ENCODE measurements at places on chromosomes 4 and X. TPM values are rescaled to one million over a fixed set of nuclear protein-coding genes. Genes with fewer than 3 reads are reported as not detected.

DNA sequence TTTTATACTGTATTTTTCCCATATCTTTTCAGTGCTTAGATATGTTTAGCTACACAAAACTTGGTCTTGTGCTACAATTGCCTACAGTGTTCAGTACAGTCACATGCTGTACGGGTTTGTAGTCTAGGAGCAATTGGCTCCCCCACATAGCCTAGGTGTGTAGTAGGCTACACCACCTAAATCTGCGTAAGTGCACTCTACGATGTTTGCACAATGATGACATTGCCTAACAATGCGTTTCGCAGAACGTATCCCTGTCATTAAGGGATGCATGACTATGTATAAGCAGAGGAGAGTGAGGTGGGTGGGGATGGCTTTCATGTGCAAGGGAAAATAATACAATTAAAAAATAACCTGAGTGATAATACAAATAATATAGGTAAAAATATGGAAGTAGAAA lies 131.4 kb downstream of the GBA3 start:
- no peak for DNase-seq
- no peaks in the 10 kb centered on the region for H3K4me1 ChIP-seq
- H3K27ac ChIP-seq: no peak overlapping the region
- H3K36me3 ChIP-seq: no peaks in the 10 kb centered on the region

GRCh38 chr4:133263104-133263503 lies 114.0 kb downstream of the PCDH10 start:
- no peaks in the 10 kb centered on the region for H3K4me1 ChIP-seq
- H3K36me3 ChIP-seq: no peaks in the 10 kb centered on the region
- H3K27ac ChIP-seq: no peak overlapping the region
- H3K4me3 ChIP-seq: no peak overlapping the region
- H3K27me3 ChIP-seq: peaks cover 2% of the 10 kb centered on the region

GRCh38 chrX:54045563-54046228 lies 1.4 kb upstream of the PHF8 start:
- peak overlapping the region; percentile 99 for H3K27ac ChIP-seq
- peak overlapping the region; percentile 93 for H3K4me3 ChIP-seq
- no peaks in the 10 kb centered on the region for H3K36me3 ChIP-seq
- H3K4me1 ChIP-seq: peaks cover 19% of the 10 kb centered on the region

GRCh38 chr4:117796677-117797076 lies 237.6 kb upstream of the NDST3 start:
- DNase-seq: no peak
- no peaks in the 10 kb centered on the region for H3K4me1 ChIP-seq
- H3K27me3 ChIP-seq: no peaks in the 10 kb centered on the region
- H3K4me3 ChIP-seq: no peak overlapping the region
- no peaks in the 10 kb centered on the region for H3K36me3 ChIP-seq

DNA sequence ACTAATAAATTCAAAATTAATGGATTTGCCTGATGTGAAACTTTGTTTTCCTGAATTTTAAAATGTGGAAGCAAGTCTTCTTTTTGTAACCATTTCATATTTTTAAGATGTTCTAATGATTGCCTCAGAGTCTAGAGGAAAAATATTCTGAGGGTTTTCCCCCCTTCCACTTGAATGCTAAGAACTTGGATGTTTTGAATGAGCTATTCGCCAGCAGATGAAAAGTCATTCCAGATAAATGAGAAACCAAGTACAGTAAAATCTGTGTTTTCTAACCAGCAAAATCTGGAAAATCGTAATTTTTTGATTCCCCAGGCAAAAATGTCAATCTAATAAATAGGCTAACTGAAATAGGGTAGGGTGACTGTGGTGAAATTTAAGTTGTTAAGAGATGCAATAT lies 45.6 kb downstream of the SLIT2 start:
- H3K27ac ChIP-seq: no peak overlapping the region
- H3K4me1 ChIP-seq: no peaks in the 10 kb centered on the region
- no peak for DNase-seq

DNA sequence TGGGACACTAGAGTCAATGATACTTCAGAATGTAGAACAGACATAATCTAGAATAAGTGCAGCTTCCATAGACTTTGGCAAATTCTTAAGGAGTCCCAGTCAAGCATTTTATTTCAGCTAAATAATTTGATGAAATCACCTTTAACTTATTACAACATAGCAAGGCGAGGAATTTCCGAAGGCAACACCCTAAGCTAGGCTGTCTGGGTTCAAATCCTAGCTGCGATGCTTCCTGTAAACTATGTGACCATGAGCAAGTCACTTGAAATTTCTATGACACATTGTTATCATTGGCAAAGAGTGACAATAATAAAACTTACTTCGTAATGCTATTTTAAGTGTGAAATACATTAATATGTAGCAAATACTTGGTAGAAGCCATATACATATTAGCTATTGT lies 679.1 kb downstream of the DMD start:
- peaks cover 4% of the 10 kb centered on the region for H3K27me3 ChIP-seq
- no peak overlapping the region for H3K27ac ChIP-seq
- no peaks in the 10 kb centered on the region for H3K4me1 ChIP-seq
- no peak for DNase-seq

- DNase-seq: no peak
- no peak overlapping the region for H3K4me3 ChIP-seq
- peaks cover 5% of the 10 kb centered on the region for H3K27me3 ChIP-seq
- peaks cover 1% of the 10 kb centered on the region for H3K36me3 ChIP-seq
- no peak overlapping the region for H3K27ac ChIP-seq
Measured at GRCh38 chr4:26713563-26714151, 129.8 kb downstream of the TBC1D19 start.

GRCh38 chrX:148629434-148629833 lies 129.0 kb downstream of the AFF2 start:
- H3K4me1 ChIP-seq: no peaks in the 10 kb centered on the region
- H3K27ac ChIP-seq: no peak overlapping the region
- H3K27me3 ChIP-seq: peaks cover 2% of the 10 kb centered on the region
- no peaks in the 10 kb centered on the region for H3K36me3 ChIP-seq
- no peak for DNase-seq
- H3K4me3 ChIP-seq: no peak overlapping the region

DNA sequence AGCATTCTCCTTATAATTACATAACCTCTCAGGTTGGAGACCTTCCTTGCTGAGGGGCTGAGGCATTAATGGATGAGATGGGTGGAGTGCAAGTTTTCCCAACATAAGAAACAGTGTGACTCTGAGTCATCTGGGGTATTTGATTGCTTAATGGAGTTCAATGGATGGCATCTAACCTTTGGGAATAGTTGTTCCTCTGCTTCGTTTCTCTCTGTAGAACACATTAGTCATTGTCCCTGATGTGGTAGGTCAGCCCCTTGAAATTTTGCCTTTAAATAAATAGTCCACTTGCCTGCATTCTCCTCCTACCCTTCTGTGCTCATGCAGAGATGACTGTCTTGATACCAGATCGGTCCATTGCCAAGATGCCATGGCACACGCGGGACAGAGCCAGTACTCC lies 38.6 kb downstream of the SLITRK2 start:
- no peak overlapping the region for H3K4me3 ChIP-seq
- no peaks in the 10 kb centered on the region for H3K4me1 ChIP-seq
- H3K36me3 ChIP-seq: no peaks in the 10 kb centered on the region
- DNase-seq: no peak
- H3K27ac ChIP-seq: no peak overlapping the region
- H3K27me3 ChIP-seq: no peaks in the 10 kb centered on the region

DNA sequence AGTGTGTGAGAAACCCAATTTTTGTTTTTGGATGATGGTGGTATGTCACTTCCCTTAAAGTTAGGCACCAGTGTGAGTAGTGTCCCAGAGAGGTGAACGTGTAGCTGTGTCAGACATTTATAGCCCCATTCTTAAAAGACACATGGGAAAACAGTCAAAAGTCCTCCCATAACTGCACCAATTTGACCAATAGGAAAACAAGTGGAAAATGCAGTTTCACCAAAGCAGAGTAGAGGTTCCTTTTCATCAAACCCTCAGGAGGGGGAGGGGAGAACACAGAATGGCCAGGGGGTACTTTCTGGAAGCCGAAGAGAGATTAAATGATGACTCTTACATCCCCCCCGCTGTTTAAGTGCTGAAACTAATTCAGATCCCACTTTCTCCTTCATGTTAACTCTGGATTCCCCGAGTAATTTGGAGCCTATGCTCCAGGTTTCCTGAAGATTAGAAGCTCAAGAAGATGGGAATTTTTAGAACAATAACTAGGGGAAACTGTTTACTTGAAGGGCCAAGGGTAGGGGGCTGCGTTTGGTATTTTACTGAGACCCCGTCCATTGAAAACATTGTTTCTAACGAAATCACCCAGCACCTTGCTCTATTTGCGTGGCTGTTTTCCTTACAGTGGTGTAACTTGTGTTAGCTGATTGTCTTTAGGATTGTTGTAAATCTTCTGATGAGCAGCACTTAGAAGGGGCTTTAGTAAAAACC lies 2.1 kb upstream of the LEF1 start:
- H3K27me3 ChIP-seq: peaks cover 40% of the 10 kb centered on the region
- H3K36me3 ChIP-seq: no peaks in the 10 kb centered on the region
- DNase-seq: no peak
- H3K4me3 ChIP-seq: peak overlapping the region; percentile 78
- no peak overlapping the region for H3K27ac ChIP-seq

DNA sequence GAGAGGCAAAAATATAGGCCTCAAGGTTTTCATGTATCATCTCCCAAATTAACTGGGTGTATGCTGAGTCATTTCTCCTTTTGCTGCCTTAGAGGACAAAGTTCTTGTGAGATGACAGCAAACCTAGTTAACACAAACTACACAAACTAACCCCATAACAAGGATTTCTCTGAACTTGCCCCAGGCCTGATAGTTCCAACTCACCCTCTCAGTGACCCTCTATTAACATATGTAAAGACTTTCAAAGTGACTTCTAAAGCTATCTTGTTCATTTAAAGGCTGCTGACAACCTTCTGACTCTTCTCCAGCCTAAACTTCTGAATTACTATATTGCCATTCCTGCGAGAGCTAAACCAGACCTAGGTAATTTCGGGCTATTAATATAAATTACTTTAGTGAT lies 43.2 kb upstream of the CCDC149 start:
- DNase-seq: no peak
- no peaks in the 10 kb centered on the region for H3K36me3 ChIP-seq
- no peak overlapping the region for H3K27ac ChIP-seq
- H3K4me3 ChIP-seq: no peak overlapping the region

DNA sequence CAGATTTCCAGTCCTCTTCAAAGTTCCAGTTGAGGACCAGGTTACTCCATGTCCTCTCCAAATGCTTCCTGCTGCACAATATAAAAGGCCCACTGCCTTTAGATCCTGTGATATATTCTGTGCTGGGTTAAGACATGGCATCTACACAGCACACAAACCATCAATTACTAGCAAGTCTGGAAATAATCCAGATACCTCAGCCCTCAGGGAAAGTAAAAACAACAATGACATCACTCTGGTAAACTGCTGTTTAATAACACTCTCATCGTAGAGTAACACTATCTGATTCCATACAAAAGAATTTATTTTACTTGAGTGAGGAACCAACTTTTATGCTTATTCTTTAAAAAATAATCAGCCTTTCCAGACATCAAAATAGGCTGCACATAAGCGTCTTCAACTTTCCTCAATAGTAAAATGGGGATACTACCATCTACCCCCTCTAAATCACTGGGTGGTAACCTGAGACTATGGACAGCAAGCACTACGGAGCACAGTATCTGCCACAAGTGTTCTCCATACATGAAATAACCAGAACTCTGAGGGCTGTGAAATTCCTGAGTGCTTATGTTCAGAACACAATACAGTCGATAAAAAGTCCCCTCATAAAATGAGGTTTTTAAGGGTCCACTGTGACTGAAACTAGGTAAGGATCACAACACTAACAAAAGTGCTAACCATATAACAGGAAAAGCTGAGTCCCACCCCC lies 53.4 kb downstream of the ABCG2 start:
- no peaks in the 10 kb centered on the region for H3K36me3 ChIP-seq
- no peak overlapping the region for H3K27ac ChIP-seq
- peaks cover 6% of the 10 kb centered on the region for H3K27me3 ChIP-seq
- H3K4me1 ChIP-seq: peaks cover 3% of the 10 kb centered on the region
- H3K4me3 ChIP-seq: no peak overlapping the region

DNA sequence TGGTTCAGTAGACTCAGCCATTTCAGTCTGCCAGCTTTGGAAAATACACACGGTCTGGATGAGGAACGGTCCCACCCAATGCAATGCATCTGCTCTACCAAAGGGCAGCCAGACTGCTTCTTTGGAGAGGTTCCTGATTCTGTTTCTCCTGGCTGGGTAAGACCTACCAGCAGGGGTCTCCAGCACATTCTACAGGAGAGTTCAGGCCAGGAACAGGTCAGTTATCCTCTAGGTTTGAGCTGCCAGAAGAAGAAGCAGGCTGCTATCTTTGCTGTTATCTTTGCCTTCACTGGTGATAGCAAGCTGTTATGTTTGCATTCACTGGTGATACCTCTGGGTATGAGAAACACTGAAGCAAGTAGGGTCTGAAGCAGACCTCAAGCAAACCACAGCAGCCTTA lies 45.5 kb upstream of the PBDC1 start:
- H3K4me1 ChIP-seq: no peaks in the 10 kb centered on the region
- no peak for DNase-seq
- peaks cover 4% of the 10 kb centered on the region for H3K27me3 ChIP-seq
- no peaks in the 10 kb centered on the region for H3K36me3 ChIP-seq
- H3K4me3 ChIP-seq: no peak overlapping the region

DNA sequence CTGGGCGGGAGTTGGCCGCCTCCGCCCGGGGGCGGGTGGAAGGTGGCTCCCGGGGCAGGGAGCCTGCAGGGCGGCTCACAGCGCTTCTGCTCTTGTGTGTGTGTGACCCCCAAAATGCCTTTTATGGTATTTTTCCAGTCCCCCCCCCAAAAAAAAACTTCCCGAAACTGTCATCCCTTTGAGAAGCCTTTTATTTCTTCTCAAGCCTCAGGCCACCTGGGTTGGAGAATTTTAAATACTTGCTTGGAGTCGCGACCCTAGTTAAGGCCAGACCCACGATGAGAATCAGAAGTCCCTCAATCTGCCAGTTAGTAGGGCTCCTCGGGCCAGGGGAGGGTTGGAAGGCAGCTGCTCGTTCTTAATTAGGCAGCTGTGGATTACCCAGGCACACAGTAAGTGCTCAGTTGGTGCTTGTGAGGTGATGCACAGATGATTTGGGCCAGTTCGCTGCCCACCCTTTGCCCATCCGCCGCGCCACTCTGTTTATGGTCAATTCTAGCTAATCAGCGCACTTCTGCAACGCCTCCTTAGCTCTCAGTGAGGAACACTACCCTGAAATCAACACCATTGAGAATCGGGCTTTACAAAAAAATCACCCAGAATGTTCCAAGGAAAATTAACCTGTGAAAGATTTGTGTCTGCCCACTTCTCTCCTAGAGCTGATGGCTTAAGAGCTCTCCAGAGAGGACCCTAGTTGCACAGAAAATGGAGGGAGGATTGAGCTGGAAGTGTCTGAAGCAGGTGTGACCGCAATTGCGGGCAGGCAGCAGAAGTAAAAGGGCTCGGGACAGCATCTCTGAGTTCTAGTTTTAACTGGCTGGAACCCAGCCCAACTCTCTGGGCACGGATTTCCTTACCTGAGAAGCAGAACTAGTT lies 648 bp upstream of the SCD5 start:
- peaks cover 7% of the 10 kb centered on the region for H3K27me3 ChIP-seq
- H3K4me1 ChIP-seq: peaks cover 22% of the 10 kb centered on the region
- peak overlapping the region; percentile 81 for H3K4me3 ChIP-seq
- no peak for DNase-seq

GRCh38 chrX:120015145-120016067 lies 62.1 kb downstream of the RHOXF2B start:
- H3K27ac ChIP-seq: no peak overlapping the region
- H3K36me3 ChIP-seq: no peaks in the 10 kb centered on the region
- H3K4me1 ChIP-seq: peaks cover 18% of the 10 kb centered on the region
- peak overlapping the region; percentile 52 for H3K4me3 ChIP-seq

The MYL5 gene
- polyA plus RNA-seq: 5.0 TPM

The EPHA5 gene
- not detected for polyA plus RNA-seq

The ASB12 gene
- polyA plus RNA-seq: 3.9 TPM

The CENPVL3 gene
- polyA plus RNA-seq: not detected

The MAGEA10 gene
- polyA plus RNA-seq: not detected

The TLR10 gene
- 0.55 TPM for polyA plus RNA-seq

The ADAMTS3 gene
- not detected for polyA plus RNA-seq

The PABPC4L gene
- polyA plus RNA-seq: not detected

The TCEAL6 gene
- polyA plus RNA-seq: not detected

The ASMT gene
- polyA plus RNA-seq: not detected

The SAGE1 gene
- not detected for polyA plus RNA-seq

All from immature natural killer cell (primary cell).